Activated CD8-positive, alpha-beta T cell treated with anti-CD3 and anti-CD28 coated beads, Interleukin-2, amount 10 ng/mL, durations not matched to agents 7 days and 5 days (primary cell): ENCODE measurements at places on chromosomes 3 and 15.

- no peaks in the 10 kb centered on the region for H3K36me3 ChIP-seq
- H3K27me3 ChIP-seq: peaks cover 10% of the 10 kb centered on the region
- H3K27ac ChIP-seq: no peak overlapping the region
- DNase-seq: no peak
These were observed 260.0 kb upstream of the THBS1 start for GRCh38 chr15:39320886-39321285.

- no peaks in the 10 kb centered on the region for H3K36me3 ChIP-seq
- H3K27me3 ChIP-seq: no peaks in the 10 kb centered on the region
- no peak overlapping the region for H3K4me3 ChIP-seq
- DNase-seq: no peak
- no peaks in the 10 kb centered on the region for H3K4me1 ChIP-seq
These were observed 627.3 kb downstream of the PLOD2 start for GRCh38 chr3:145533696-145534095.

GRCh38 chr15:70214276-70214675 lies 116.6 kb upstream of the TLE3 start:
- no peak overlapping the region for H3K4me3 ChIP-seq
- peaks cover 22% of the 10 kb centered on the region for H3K27me3 ChIP-seq
- no peaks in the 10 kb centered on the region for H3K4me1 ChIP-seq

DNA sequence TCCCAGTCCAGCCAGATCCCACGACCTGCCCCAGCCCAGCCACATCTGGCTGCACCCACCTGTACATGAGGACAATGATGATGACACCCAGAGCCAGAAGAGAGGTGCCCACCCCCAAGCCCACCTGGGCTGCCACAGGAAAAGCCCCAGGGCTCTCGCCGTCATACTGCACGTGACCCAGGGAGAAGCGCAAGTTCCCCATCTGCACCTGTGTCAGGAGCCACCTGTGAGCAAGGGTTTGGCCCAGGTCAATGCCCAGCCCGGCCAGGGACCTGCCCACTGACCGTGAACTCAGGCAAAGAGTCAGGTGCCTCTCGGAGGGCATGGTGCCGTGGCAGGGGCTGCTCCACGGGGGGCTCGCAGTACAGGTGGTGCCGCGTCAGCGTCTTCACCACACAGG lies 16.3 kb downstream of the PLXNB1 start:
- H3K36me3 ChIP-seq: no peaks in the 10 kb centered on the region
- H3K4me3 ChIP-seq: no peak overlapping the region
- no peaks in the 10 kb centered on the region for H3K4me1 ChIP-seq
- H3K27me3 ChIP-seq: no peaks in the 10 kb centered on the region
- no peak overlapping the region for H3K27ac ChIP-seq

DNA sequence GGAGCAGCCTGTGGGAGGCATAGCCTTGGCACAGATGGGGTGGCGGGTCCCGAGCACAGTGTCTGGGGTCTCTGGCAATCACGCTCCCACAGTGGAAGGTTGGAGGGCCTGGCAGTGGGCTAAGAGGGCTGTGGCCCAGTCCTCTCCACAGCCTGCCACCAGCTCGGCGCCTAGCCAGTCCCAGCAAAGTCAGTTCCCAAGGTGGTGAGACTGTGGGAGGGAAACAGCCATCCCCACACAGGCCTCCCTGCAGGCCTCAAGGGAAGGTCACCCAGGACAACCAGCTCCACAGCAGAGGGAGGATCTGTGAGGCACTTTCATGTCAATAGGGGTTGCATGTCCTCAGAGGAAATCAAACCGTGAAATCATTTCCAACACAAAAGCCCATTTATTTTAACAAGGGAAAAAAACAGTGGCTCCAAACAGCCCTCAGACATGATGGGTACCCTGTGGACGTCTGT lies 27.6 kb upstream of the LIMD1 start:
- H3K4me3 ChIP-seq: no peak overlapping the region
- no peak for DNase-seq
- peak overlapping the region; percentile 80 for H3K27ac ChIP-seq
- H3K27me3 ChIP-seq: no peaks in the 10 kb centered on the region
- peaks cover 35% of the 10 kb centered on the region for H3K4me1 ChIP-seq

GRCh38 chr3:131801566-131801965 lies 233.2 kb downstream of the CPNE4 start:
- no peaks in the 10 kb centered on the region for H3K4me1 ChIP-seq
- no peak for DNase-seq
- no peaks in the 10 kb centered on the region for H3K36me3 ChIP-seq
- H3K27me3 ChIP-seq: no peaks in the 10 kb centered on the region
- H3K4me3 ChIP-seq: no peak overlapping the region
- no peak overlapping the region for H3K27ac ChIP-seq
